ENCODE measurements at places on chromosomes 11 and 22.

GRCh38 chr11:68031144-68031464, 623 bp downstream of the NDUFS8 start:
- DNase-seq = no peak

GRCh38 chr22:32534252-32535235, 59.9 kb downstream of the FBXO7 start:
- DNase-seq = no peak

GRCh38 chr11:134837166-134837886, 425.3 kb upstream of the B3GAT1 start:
- DNase-seq = no peak

- no peak for DNase-seq
Measured at GRCh38 chr11:23995891-23996290, 501.0 kb upstream of the LUZP2 start.

GRCh38 chr11:94521684-94522083, 9.4 kb downstream of the C11orf97 start:
- no peak for DNase-seq

GRCh38 chr11:77073328-77074001, 6.7 kb downstream of the CAPN5 start:
- DNase-seq = no peak

- DNase-seq = no peak
Measured at GRCh38 chr11:112525844-112526590, 265.4 kb upstream of the PLET1 start.

GRCh38 chr11:95563173-95563572, 226.4 kb downstream of the FAM76B start:
- no peak for DNase-seq

DNA sequence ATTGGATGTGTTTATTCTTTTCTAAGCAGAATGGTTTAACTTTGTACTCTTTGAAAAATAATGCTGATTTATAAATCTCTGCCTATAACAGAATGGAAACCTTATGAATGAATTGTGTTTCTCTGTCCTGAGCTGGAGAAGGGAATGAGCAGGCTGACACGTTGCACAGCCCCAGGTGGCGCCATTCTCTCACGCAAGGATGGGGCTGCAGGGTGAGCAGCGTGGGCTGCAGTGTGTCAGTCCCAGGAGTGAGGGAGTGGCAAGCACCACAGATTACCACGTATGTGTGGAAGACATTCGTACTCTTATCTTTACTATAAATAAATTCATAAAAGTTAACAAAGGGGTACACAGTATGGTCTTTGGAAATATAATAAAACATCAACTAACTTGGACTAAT, 33.4 kb downstream of the FDX1 start:
- DNase-seq = no peak

- no peak for DNase-seq
Measured at GRCh38 chr22:20091690-20092476, 11.8 kb downstream of the DGCR8 start.

DNA sequence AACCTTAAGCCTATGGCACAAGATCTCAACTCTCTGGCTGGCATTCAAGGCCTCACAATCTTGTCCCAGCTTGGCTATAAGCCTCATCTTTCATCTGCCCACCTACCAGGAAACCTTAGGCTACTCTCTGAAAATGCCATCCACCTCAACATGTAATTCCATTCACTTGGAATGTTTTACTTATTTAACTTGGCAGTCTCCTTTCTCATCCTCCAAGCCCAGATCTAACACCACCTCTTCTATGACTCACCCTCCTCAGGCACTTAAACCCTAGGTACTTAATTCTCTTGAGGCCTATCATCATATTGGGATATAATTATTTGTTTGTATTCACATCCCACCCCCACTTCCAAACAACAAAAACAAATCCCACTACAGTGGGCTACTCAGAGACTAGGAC, 15.0 kb downstream of the POGLUT3 start:
- no peak for DNase-seq

DNA sequence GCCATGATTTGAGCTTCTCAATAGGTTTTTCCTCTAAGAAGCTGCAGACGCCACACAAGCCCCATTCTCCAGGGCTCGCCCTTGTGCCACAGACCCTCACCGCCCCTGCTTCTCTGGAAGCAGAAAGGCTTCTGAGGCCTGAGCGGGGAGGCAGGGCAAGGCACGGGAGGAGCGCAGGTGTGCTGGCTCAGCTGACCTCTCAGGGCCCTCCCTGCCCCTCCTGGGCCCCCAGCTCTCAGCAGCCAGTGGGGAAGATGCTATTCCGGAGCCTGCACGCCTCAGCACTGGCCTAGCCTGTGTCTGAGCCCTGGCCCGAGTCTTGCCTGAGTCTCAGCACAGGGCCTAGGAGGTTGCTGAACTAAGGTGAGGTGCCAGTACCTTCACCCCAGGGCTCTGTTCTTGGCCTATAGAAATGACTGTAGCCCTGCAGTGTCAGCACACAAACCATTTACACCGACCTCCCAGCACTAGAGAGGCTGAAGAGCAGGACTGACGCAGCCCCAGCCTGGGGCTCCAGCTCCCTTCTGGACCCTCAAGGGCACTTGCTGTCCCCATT, 47.1 kb upstream of the LMO1 start:
- no peak for DNase-seq

GRCh38 chr22:32827049-32827602, 25.6 kb downstream of the TIMP3 start:
- no peak for DNase-seq

DNA sequence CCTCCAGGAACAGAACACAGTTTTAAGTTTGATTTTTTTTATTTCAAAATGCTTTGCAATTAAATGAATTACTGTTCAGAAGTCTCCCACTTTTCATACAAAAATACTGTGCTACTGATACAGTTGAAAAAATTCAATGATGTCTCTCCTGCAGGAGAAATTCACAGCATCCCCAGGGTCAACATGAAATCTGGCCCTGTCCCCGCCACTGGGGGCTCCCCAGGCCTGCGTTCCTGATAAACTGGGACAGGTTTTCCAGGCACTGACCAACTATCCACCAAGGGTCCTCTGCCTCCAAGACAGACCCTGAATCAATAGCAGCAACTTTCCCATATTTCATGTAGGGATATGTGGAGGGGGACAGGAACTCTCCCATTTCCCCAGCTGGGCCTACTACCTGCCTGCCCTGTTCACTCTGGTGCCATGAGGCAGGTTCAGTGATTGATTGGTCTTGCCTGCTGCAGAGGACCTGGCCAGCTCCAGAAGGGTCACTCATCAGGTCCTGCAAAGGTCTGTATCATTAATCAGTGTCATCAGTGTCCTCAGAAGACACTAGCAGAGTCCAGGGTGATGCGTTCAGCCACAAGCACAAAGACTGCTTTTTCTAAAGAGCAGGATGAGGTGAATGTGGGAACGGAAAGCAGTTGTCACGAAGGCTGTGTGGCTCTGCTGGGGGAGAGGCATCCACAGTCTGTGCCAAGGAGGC, 43.4 kb downstream of the PISD start:
- DNase-seq = no peak

DNA sequence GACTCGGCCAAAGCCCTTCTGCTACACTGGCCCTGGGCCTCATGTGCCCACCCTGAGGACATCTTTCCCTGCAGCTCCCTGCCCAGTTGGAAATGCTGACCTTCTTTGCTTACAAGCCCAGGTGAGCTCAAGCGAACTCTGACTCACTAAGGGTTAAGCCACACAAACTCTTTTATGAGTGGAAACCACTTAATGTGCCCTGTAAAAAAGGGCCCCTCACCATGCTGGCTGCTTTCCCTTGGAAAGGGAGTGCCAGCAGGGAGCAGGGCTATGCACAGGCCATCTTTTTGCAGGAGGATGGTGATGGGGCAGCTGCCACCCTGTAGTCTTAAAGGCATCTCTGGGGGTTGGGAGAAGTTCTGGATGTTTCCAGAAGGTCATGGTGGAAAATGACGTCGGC, 18.7 kb downstream of the EHF start:
- no peak for DNase-seq

DNA sequence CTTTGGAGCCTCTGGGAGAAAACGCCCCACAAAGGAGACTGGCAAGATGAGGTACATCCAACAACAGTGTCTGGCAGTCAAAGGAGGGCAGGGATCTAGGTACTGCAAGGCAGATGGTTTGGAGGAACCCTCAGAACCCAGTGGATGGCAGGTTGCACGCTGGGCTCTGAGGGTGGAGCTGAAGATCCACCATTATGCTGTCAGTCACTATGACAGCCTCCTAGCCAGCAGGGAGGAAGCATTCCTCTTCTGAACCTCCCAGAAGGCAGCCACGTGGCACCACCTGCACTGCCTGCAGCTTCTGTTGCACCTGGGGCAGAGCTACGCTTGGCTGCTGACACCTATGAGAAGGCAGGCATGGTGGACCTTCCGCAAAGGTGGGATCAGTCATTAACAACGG, 40.2 kb downstream of the HTR3A start:
- no peak for DNase-seq

DNA sequence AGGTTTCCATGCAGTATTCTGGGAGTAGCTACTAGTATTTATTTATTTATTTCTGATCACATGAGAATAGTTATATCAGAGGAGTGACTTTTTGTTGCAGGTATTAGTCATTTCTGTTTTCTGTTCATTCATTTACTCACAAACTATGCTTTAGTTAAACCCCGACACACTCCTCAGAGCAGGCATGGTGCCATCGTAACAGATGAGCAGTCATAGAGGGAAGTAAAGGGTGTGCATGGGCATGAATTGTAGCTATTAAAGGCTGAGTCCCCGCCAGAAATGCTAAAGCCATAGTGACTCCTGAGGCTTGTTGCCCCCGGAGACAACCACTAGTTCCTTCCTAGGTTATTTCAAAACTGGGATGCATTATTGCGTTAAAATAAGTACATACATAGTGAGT, 10.6 kb downstream of the JHY start:
- no peak for DNase-seq

DNA sequence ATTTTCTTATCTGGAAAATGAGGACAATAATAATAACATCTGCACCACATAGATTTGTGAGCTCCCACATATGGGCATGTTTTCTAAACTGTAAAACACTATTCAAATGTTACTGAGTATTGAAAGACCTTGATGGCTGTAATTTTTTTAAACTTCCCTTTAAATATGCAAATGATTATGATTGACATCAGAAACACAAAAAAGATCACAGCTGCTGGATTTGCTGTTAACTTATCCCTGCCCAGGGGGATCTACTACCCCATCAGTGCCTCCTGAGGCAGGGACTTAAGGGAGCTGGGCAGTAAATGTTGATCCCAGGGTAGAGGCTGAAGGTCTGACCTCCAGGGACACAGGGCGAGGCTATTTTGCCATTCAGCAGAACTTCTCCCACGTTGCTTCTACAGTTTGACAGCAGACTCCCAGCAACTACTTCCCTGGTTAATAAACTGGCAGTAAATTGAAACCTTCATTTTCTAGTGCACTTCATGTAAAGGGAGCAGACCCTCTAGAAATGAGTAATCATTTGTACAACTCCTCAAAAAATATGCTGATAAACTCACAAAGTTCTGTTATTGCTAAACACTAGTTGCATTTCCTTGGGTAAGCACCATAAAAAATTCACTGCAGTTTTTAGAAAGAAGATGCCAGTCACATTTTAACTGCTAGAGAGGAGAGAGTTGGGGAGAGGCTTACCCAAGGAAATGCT, 20.3 kb downstream of the TMPRSS5 start:
- DNase-seq = no peak

GRCh38 chr22:44567846-44568493, 69.9 kb upstream of the RTL6 start:
- no peak for DNase-seq

GRCh38 chr11:69839516-69839915, 20.3 kb upstream of the FGF3 start:
- DNase-seq = no peak

GRCh38 chr11:113670149-113670830, 35.8 kb downstream of the TMPRSS5 start:
- DNase-seq = no peak

DNA sequence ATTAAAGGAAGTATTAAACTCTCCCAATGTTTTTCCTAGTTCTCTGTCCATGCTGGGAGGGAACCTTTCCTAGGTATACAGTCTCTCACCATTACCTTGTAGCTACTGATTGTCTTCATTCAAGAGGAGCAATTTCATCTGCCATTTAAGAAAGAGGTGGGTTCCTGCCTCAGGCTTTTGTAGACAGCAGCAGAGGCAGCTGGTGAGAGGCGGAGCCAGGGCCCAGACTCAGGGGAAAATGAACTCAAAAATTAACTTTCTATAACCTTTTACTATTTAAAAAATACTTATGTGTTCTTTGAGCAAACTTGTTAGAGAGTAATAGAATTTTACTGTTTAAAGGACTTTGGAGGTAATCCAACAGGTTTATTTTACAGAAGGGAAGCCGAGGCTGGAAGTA, 133.0 kb downstream of the SNX19 start:
- DNase-seq = no peak

DNA sequence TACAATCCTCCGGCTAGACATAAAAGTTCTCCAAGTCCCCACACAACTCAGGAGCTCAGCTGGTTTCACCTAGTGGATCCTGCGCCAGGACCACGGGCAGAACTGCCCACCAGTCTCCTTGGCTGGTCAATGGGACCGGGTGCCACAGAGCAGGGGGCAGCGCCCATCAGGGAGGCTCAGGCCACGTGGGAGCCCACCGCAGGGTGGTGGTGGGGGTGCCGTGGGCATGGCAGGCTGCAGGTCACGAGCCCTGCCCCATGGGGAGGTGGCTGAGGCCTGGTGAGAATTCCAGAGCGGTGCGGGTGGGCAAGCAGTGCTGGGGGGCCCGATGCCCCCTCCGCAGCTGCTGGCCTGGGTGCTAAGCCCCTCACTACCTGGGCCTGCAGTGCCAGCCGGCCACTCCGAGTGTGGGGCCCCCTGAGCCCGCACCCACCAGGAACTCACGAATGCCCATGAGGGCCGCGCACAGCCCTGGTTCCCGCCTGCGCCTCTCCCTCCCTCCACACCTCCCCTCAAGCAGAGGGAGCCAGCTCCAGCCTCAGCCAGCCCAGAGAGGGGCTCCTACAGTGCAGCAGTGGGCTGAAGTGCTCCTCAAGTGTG, 1091.9 kb upstream of the TENM4 start:
- no peak for DNase-seq

DNA sequence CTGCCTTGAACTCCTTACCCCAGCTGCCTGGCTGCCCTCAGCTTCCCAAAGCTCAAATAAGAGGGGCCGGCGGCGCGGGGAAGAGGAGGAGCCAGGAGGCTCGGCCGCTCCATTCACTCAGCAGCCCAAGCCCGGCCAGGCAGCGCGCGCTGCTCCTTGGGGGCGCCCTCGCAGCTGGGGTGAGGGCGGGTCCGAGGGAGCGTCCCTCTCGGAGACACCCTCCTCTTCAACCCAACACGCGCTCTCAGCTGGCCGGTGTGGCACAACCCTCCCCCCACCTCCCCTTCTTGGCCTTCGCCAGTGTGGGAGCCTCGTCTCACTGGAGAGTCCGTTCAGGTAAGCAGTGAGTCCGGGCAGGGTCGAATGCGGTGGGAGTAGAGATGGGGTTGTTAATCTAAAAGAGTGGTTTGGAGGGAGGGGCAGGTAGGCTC, at the start of gene WT1:
WT1 (minus strand) TSS at position 29 of the 431 bp plus-strand sequence.
- no peak for DNase-seq

GRCh38 chr22:33706100-33706499, 214.2 kb downstream of the LARGE1 start:
- DNase-seq = no peak

DNA sequence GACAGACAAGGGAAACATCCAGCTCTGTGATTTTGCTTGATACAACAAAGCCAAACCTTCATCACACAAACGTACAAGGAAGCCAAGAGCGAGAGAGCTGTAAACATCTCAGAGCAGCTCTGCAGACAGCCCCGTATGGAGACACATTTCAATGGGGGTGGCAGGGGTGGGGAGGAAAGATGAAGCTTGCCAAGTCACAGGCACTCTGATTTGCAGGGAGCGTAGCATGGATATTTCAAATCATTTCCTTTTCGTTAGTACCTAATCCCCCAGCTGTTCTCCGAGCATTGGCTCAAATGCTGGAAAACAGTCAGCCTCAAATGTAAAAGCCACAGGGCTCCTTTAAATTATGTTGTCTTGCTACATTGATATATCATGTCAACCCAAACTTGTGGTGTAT, 458.9 kb upstream of the CADM1 start:
- peak; percentile 13 for DNase-seq

All from NCI-H187 treated with DMSO at 0.1 percent for 48 hours (cell line).